ENCODE measurements at places on chromosomes 1 and 21. TPM values are rescaled to one million over a fixed set of nuclear protein-coding genes. Genes with fewer than 3 reads are reported as not detected.

The FGR gene
- 4.7 TPM for total RNA-seq

The FAM151A gene
- total RNA-seq = 1.2 TPM

The NHLH2 gene
- total RNA-seq = not detected

The MATN1 gene
- total RNA-seq = not detected

DNA sequence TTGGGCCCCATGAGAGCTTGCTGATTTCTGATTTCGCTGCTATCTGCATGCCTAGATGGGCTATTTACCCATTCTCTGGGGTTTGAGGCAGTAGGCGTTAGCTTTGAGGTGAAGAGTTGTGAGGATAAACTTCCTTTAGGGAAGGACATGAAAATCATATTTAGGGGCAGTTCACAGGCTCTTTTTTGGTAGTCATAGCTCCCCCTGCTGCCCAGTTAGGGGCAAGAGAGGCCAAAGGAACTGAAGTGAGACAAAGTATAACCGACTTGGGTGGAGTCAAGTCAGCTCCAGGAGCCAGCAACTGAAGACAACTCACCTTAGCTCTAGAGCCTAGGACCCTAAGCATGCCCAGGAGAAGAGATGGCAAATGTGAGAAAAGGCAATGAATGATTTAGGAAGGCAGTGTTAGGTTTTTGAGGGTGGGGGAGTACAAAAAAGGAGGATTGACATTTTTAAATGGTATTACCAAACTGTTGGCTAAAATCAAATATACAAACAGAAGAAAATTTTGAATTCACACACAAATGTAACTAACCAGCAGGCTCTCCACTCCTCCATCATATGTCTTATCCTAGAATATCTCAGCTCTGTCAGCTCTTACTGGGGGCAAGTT lies 625.2 kb downstream of the LMO4 start:
- DNase-seq = peak; percentile 48

- peak; percentile 82 for DNase-seq
Measured at GRCh38 chr1:156082309-156083091, at the start of gene MEX3A. Gene MEX3A, minus strand, starts transcription at chr1:156082465. Its CDS starts 467 bp downstream, at chr1:156081998.

All from left ventricle myocardium superior (tissue), 1 donor.